Mammary epithelial cell (primary cell): ENCODE measurements at places on chromosomes 4 and X.

DNA sequence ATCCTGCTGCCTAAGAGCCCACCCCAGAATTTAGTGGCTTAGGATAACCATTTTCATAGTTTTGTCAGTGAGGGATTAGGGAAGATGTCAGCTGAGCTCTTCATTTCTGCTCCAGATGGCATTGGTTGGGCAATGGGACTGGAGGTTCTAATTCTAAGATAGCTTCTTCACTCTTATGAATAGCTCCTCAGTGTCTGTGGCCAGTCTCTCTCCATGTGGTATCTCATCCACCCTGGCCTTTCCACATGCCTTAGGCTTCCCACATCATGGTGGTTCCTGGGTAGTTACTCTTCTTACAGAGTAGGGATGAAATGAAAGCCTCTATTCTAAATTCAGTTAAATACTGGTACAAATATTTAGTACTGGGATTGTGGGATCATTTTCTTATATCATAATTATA lies 31.3 kb downstream of the REPS2 start:
- DNase-seq = no peak

- DNase-seq = no peak
These were observed 107.3 kb upstream of the RAI2 start for GRCh38 chrX:17968367-17968766.

DNA sequence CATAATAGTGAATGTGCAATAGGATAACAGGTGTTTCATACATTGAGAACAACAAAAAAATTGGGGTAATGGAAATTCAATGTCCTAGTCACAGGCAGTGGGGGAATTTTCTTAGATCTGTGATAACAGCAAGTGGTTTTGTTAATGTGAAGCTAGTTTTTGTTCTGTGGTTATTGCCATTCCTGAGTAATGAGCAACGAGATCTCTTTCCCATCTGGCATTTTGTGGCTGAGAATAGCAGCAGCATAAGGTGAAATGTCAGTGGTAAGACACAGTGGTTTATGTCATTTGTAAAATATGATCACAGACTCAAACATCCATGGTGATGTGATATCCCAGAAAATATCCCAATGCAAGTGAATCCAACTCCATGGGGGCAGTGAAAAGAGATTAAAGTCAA lies 497.5 kb downstream of the KCNIP4 start:
- DNase-seq = peak; percentile 89

DNA sequence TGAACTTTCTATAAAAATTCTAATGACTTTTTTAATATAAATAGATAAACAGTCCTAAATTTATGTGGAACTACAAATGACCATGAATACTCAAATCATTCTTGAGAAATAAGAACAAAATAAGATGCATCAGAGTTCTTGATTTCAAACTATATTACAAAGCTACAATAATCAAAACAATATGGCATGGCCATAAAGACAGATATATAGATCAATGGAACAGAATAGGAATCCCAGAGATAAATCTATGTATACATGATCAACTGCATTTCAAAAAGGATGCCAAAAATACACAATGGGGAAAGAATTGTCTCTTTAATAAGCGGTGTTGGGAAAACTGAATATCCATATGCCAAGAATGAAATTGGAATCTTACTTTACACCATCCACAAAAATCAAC lies 98.4 kb upstream of the IL15 start:
- DNase-seq = no peak
